ENCODE measurements at places on chromosomes 12 and 14. TPM values are rescaled to one million over a fixed set of nuclear protein-coding genes. Genes with fewer than 3 reads are reported as not detected.

TMEM233 gene
- 0.10 TPM for total RNA-seq

NUBPL gene
- total RNA-seq = 13.3 TPM

DEPDC4 gene
- total RNA-seq = 2.8 TPM

LALBA gene
- total RNA-seq = not detected

CIROP gene
- not detected for total RNA-seq

RIPK3 gene
- 30.1 TPM for total RNA-seq

DBX2 gene
- not detected for total RNA-seq

ZDHHC22 gene
- total RNA-seq = 0.42 TPM

RFLNA gene
- 44.8 TPM for total RNA-seq

ABHD4 gene
- total RNA-seq = 32.4 TPM

NYNRIN gene
- 13.0 TPM for total RNA-seq

SIX4 gene
- total RNA-seq = 0.27 TPM

TAMALIN gene
- total RNA-seq = 5.0 TPM

IAPP gene
- not detected for total RNA-seq

ALG10B gene
- 3.6 TPM for total RNA-seq

CCDC60 gene
- 2.3 TPM for total RNA-seq

AMDHD1 gene
- total RNA-seq = 0.48 TPM

B3GNT4 gene
- 0.69 TPM for total RNA-seq

TMEM229B gene
- total RNA-seq = 11.3 TPM

JKAMP gene
- 34.0 TPM for total RNA-seq

C12orf54 gene
- not detected for total RNA-seq

SEL1L gene
- 121 TPM for total RNA-seq

RPGRIP1 gene
- total RNA-seq = 0.40 TPM

FAM222A gene
- 3.9 TPM for total RNA-seq

ULK1 gene
- 20.3 TPM for total RNA-seq

HOXC6 gene
- total RNA-seq = not detected

GRIN2B gene
- 1.5 TPM for total RNA-seq

DPY19L2 gene
- total RNA-seq = 1.3 TPM

PUS7L gene
- total RNA-seq = 12.9 TPM

SLC8A3 gene
- 0.40 TPM for total RNA-seq

SLC17A8 gene
- total RNA-seq = 3.3 TPM

SLC39A9 gene
- total RNA-seq = 83.1 TPM

ASB2 gene
- total RNA-seq = 13.4 TPM

SLCO1A2 gene
- not detected for total RNA-seq

SLC5A8 gene
- 0.35 TPM for total RNA-seq

OLR1 gene
- 0.20 TPM for total RNA-seq

XPOT gene
- total RNA-seq = 29.8 TPM

COX8C gene
- total RNA-seq = not detected

FAM181A gene
- total RNA-seq = not detected

PCBP2 gene
- total RNA-seq = 579 TPM

CLEC14A gene
- total RNA-seq = 7.7 TPM

KRT82 gene
- not detected for total RNA-seq

HOXC11 gene
- total RNA-seq = not detected

NTF3 gene
- 0.49 TPM for total RNA-seq

IL23A gene
- total RNA-seq = 0.27 TPM

Measured in colonic mucosa (tissue), 4 donors.